GM23248 (cell line): ENCODE measurements at places on chromosomes 12 and 14. TPM values are rescaled to one million over a fixed set of nuclear protein-coding genes. Genes with fewer than 3 reads are reported as not detected.

OR6C2 gene
- total RNA-seq, result not detected in 2 replicates

GRCh38 chr14:26917086-26917485 lies 319.3 kb upstream of the NOVA1 start:
- H3K4me1 ChIP-seq, result no peaks in the 10 kb centered on the region
- peak; percentile 72 for DNase-seq
- no peak overlapping the region for H3K27ac ChIP-seq
- no peak overlapping the region for H3K4me3 ChIP-seq
- H3K36me3 ChIP-seq, result no peaks in the 10 kb centered on the region
- H3K27me3 ChIP-seq, result peaks cover 5% of the 10 kb centered on the region; the same call in 1 of the 2 replicates

DNA sequence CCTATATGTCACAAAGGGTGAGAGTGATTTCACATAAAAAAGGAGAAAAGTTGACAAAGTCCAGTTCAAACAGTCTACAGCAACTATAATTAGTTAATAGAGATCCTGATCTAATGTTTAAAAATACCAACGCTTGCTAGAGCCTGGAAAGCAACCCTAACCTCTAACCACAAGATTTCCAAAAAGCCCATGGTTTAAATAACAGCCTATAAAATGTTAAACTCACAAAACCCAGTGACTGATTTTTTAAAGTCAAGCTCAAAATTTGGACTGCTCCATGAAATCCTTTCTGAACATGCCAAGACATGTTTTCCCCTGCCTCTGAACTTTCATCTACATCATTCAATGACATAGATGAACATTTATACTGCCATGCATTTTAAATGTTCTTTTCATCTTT lies 81.6 kb downstream of the PLEKHG7 start:
- H3K36me3 ChIP-seq, result peaks cover 18% of the 10 kb centered on the region
- H3K27me3 ChIP-seq, result no peaks in the 10 kb centered on the region
- DNase-seq, result peak; percentile 18

DNA sequence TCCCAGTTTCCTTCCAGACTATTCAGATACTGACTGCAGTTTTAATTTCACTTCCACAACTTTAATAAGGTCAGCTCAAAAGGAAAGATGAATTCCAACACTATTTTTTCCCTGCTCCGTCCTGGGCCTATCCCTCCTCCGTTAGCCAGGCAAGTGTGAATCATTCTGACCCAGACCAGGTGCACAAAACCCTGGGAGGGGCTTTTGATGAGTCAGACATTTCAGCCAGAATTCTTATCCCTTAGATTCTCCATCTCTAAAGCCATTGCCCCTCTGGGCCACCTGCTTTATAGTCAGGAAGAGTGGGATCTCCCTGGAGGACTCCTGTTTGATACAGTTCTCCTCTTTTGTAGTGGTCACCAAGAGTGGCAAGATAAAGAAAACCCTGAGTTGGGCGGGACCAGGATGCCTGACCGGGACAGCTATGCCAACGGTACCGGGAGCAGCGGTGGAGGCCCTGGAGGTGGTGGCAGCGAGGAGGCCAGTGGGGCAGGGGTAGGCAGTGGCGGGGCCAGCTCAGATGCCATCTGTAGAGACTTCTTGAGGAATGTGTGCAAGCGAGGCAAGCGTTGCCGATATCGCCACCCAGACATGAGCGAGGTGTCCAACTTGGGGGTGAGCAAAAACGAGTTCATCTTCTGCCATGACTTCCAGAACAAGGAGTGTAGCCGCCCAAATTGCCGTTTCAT lies 2.2 kb downstream of the ZC3H10 start:
- no peaks in the 10 kb centered on the region for H3K27me3 ChIP-seq
- H3K4me1 ChIP-seq, result peaks cover 14% of the 10 kb centered on the region
- DNase-seq, result no peak
- no peaks in the 10 kb centered on the region; the same call in 1 of the 2 replicates for H3K36me3 ChIP-seq

NEK9 gene
- total RNA-seq, result 27.6 and 41.0 TPM in 2 replicates
